ENCODE measurements at places on chromosomes 16 and 17. TPM values are rescaled to one million over a fixed set of nuclear protein-coding genes. Genes with fewer than 3 reads are reported as not detected.

The GSDMA gene
- not detected for total RNA-seq

The CHP2 gene
- total RNA-seq, result not detected

The SHISA9 gene
- not detected for total RNA-seq

The KRTAP3-1 gene
- total RNA-seq, result not detected

The CCT6B gene
- total RNA-seq, result 2.6 TPM

The SEZ6 gene
- not detected for total RNA-seq

The CDH8 gene
- 0.12 TPM for total RNA-seq

The HOXB6 gene
- not detected for total RNA-seq

The PDE6G gene
- not detected for total RNA-seq

The TMEM88 gene
- total RNA-seq, result 0.40 TPM

The RCVRN gene
- not detected for total RNA-seq

The SPNS3 gene
- total RNA-seq, result not detected

The FAM20A gene
- 20.8 TPM for total RNA-seq

The SLFN12 gene
- 38.8 TPM for total RNA-seq

The RNF222 gene
- total RNA-seq, result not detected

The ZNF624 gene
- total RNA-seq, result 4.1 TPM

The CD300E gene
- not detected for total RNA-seq

The LITAF gene
- 24.5 TPM for total RNA-seq

The MT4 gene
- total RNA-seq, result not detected

The CCL16 gene
- total RNA-seq, result not detected

The CCR7 gene
- not detected for total RNA-seq

The C17orf100 gene
- total RNA-seq, result 0.40 TPM

The NPIPA3 gene
- total RNA-seq, result 1.3 TPM

The PRKCA gene
- 16.1 TPM for total RNA-seq

The SLC13A2 gene
- total RNA-seq, result not detected

The ACSM3 gene
- total RNA-seq, result 0.79 TPM

The CHST4 gene
- not detected for total RNA-seq

The YPEL2 gene
- 16.9 TPM for total RNA-seq

The MYH2 gene
- total RNA-seq, result not detected

The OTOP3 gene
- not detected for total RNA-seq

The MEFV gene
- total RNA-seq, result under 0.01 TPM

The EVI2A gene
- 9.9 TPM for total RNA-seq

The CAPNS2 gene
- total RNA-seq, result 0.26 TPM

The KRTAP2-1 gene
- total RNA-seq, result not detected

All from aortic smooth muscle cell (primary cell).